Stimulated activated CD8-positive, alpha-beta memory T cell treated with anti-CD3 and anti-CD28 coated beads, Interleukin-15, amount 100 ng/mL, for 48 hours (primary cell): ENCODE measurements at places on chromosomes 16 and 17.

DNA sequence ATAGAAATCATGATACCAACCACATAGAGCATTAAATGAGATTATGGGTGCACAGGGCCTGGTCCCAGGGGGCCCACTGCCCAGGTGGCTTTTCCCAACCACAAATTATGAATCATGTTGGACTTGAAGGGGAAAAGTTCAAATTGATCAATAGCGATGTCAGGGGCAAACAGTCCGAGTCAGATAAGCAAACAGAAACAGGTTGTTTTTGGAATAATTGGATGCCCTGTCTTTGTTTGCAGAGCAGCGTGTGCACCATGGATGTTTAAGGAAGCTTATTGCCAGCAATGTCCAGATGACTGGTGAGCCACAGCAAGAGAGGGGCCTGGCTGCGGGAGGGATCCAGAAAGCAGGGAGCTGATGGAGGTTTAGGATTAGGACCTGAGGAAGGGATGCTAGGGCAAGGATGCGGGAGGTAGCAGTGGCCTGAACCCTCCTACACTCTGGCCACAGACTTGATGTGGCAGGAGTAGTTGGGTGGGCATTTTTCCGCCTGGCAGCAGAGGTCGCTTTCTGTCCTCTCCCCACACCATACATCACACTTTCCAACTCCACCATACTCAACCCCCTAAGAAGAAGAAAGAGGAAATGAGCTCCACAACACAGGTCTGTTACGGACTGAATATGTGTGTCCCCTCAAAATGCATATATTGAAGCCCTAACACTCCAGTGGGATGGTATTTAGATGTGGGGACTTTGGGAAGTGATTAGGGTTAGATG lies 266.4 kb upstream of the RPL38 start:
- no peak for DNase-seq

- no peak for DNase-seq
These were observed 56.6 kb downstream of the COTL1 start for GRCh38 chr16:84561291-84561690.

DNA sequence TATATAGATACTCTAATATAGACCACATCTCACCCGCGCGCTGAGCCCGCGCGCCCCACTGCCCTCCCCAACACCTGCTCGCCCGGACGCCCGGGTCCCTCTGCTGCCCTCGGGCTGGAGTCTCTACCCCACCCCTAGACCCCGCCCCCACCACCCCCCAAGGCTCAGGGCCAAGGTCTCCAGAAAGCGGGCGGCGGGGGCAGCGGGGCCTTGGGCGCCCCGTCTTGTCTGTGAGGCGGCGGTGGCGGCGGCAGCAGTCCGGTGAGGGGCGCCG lies 2.6 kb downstream of the HES7 start:
- no peak for DNase-seq

DNA sequence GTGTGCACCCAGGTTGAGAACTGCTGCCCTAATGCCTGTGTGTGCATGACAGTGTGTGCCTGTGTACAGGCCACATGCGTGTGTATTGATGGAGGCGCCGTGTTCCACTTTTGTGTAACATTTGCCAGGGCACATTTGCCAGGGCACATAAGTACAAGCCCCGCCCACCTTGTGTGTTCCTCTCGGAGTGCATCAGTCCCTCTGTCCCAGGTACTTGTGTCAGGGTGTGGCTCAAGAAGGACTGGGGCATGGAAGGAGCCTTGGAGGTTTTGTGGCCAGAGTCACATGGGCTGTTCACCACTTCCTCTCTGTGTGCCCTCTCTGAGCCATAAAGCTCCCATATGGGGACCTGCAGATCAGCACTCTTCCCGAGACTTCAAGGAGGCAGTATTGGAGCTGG lies 73.9 kb downstream of the MRM1 start:
- DNase-seq, result no peak

DNA sequence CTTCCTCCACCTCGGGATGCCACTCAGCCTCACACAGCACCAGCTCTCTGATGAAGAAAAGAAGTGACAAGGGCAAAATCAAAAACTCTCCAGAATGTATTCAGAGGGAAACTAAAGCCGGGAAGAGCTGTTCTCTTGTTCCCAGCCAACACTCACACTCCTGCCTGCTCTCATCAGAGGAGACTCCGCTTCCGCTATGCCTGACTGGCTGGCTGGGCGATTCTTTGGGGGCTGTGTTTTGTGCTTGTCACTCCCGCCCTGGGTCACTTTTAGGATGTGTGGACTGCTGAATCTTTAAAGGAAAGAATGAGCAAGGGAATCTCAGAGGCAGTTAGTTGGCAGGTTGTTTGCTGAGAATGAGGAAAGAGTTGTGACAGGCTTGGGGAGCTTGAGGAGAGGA lies 54.6 kb upstream of the TBX2 start:
- no peak for DNase-seq

DNA sequence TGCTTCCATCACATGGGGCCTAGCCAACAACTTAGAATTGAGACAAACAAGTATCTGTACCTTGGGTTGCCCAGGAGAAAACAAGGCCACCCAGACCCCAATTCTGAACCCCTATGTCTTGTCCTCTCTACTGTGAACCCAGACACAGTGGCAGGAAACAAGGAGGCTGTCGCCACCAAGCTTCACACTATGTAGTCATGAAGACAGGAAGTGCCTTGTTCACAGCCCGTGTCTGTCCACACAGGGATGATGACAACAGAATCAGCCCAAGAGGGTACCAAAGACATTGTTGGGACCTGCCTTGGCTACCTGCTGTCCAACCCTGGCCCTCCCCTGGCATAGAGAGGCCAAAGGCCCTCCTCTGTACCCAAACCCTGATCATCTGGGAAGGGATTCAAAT lies 84.8 kb downstream of the CDYL2 start:
- DNase-seq, result no peak

- no peak for DNase-seq
These were observed 17.0 kb upstream of the ABCA8 start for GRCh38 chr17:68972119-68972704.

GRCh38 chr17:41343029-41343428 lies 7.6 kb downstream of the KRT33A start:
- no peak for DNase-seq

GRCh38 chr17:40075201-40075941 lies 12.6 kb downstream of the THRA start:
- DNase-seq, result no peak

DNA sequence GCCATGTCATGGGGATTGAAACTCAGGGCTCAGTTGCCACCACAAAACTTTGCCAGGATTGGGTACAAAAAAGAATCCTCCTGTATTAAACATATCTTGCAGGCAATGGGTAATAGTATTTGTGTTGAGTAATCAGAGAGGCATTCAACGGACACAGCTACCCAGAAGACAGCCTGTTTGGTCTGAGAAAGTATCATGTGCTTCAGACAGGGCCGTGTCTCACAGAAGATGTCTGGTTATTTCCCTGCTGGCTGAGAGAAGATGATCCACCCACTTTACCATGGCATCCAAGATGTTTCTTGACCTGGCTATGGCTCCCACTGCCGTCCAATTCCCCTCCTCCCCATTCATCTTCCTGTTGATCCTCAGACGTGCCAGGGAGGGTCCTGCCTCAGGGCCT lies 304.3 kb upstream of the XYLT1 start:
- DNase-seq, result no peak

GRCh38 chr16:89478576-89479221 lies 11.7 kb downstream of the ANKRD11 start:
- no peak for DNase-seq

- DNase-seq, result no peak
These were observed 2.0 kb upstream of the NTAN1 start for GRCh38 chr16:15057681-15058417.

DNA sequence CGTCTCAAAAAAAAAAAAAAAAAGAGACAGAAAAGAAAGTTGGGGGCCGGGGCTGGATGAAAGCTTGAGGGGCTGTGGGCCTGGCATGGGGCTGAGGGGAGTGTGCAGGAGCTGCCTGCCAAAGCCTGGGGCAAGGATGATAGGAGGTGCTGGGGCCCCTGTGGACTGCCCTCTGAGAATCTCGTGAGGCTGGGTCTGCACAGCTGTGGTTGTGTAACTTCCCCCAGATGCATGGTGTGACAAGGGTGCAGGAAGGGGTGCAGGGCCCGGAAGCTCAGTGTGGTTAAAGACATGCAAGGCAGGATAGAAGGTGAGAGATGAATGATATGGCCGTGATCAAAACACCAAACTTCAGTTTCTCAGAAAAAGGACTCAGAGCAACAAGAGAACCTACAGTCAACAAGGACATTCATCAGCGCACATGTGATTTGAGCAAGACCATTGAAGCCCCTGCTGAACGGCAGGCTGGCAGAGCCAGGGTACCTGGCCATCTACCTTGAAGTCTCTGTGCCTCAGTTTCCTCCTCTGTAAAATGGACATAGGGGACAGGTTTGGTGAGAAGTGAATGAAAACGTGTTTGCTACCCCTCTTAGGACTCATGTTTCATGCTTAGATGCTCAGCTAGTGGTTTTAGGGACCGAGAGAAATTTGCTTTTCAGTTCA lies 9.6 kb downstream of the IL32 start:
- DNase-seq, result peak; percentile 74

DNA sequence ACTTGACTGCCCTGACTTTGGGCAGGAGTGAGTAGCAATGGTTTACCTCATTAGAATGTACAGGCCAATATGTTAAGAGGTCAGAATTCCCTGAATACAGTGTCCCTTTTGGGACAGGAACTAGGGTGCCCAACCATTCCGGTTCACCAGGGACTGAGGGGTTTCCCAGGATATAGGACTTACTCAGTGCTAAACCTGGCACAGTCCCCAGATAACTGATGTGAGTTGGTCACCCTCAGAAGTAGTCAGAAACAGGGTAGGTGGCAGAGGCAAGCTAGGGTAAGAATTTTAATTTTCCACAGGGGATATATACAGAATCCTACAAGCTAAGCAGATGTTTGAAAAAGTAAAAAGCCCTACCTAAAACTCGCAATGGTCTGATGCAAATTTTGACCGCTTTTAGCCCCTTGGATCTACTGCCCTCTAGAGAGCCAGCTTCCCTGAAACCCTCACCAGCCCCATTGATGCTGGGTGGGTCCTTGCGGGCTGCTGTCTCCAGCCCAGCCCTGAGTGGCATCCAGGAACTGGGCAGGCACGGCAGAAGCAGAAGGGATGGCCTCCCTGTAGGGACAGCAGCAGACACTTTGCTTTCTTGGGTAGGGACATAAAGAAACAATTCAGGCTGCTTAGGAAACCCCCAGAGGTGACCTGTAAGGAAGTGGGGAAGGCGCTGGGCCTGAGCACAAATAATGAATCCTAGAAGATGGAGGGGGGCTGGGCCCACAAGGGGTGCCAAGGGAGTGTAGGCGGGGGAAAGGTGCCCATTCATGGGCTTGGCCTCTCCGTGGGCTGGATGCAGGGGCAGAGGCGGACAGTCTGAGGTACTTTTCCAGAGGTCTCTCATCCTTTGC lies 434.8 kb downstream of the SLC39A11 start:
- DNase-seq, result no peak

GRCh38 chr17:38970804-38971203 lies 3.6 kb upstream of the FBXO47 start:
- DNase-seq, result no peak

GRCh38 chr17:17186051-17186450 lies 20.1 kb downstream of the PLD6 start:
- DNase-seq, result peak; percentile 40

DNA sequence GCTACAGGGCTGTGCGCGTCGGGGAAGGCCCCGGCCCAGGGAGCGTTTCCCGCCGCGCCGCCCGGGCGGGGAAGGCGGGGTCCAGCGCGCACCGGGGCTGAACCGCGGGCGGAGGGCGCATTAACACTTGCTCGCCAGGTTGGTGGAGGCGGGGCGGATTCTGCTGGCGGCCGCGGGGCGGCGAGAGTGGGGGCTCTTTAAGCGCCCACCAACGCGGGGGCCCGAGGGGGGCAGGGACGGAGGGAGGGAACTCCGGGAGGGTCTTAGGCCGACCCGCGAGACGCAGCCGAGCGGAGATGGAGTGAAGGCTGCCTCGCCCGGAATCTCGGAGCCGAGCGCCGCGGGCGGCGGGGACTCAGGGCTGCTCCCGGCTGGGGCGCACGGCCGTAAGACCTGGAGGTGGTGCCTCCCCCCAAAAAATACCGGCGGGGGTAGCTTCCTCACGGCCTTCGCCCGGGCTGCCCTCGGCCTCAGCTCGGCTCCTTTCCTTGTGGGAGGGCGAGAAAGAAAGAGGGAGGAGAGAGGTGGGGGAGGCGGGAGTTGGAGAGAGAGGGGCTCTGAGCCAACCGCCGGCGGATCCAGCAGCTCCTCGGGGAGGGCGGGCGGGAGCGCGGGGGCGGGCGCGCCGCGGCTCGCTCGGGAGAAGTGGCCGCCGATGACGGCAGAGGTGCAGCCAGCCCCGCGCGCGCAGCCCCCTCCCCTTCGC lies 415 bp upstream of the FOXF1 start:
- no peak for DNase-seq

- DNase-seq, result no peak
These were observed 5.3 kb downstream of the ZNF385C start for GRCh38 chr17:42092939-42093338.
